ENCODE measurements at places on chromosomes 12 and 14. TPM values are rescaled to one million over a fixed set of nuclear protein-coding genes. Genes with fewer than 3 reads are reported as not detected.

The GPR68 gene
- 1.4 TPM for polyA plus RNA-seq

- H3K4me1 ChIP-seq, result no peaks in the 10 kb centered on the region
- DNase-seq, result no peak
- no peaks in the 10 kb centered on the region for H3K36me3 ChIP-seq
- H3K27ac ChIP-seq, result no peak overlapping the region
- H3K27me3 ChIP-seq, result no peaks in the 10 kb centered on the region
Measured at GRCh38 chr14:66662374-66662773, 154.4 kb downstream of the GPHN start.

The ANG gene
- polyA plus RNA-seq, result 22.2 TPM

- H3K4me3 ChIP-seq, result no peak overlapping the region
- no peaks in the 10 kb centered on the region for H3K36me3 ChIP-seq
- no peak overlapping the region for H3K27ac ChIP-seq
- peaks cover 15% of the 10 kb centered on the region for H3K27me3 ChIP-seq
Measured at GRCh38 chr14:93821051-93821450, 32.8 kb upstream of the PRIMA1 start.

The C14orf39 gene
- not detected for polyA plus RNA-seq

DNA sequence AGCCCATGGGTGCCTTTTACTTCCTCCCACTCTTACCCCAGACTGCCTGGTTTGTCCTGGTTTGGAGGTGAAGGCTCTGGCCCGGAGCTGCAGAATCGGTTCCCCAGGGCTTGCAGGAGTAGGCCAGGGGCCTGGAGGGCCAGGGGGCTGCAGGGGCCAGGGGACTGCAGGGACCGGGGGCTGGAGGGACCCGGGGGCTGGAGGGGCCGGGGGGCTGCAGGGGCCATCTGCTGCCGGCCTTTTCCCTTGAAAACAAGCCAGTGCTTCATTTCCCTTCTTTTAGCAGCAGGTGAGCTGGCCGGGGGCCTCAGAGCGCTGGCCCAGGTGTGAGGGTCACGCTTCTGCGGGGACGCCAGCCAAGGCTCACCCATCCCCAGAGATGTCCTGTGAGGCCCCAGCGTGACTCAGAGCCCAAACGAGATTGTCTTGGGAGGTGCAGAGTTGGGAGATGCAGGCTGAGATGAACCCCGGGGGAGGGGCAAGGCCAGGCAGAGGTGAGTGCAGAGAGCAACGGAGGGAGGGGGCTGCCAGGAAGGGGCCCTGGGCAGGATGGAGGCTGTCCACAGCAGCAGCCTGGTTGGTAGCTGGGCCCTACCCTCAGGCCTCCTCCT lies 154.9 kb downstream of the KIF26A start:
- DNase-seq, result peak; percentile 48
- no peak overlapping the region for H3K4me3 ChIP-seq
- H3K36me3 ChIP-seq, result no peaks in the 10 kb centered on the region
- H3K27ac ChIP-seq, result no peak overlapping the region
- peaks cover 14% of the 10 kb centered on the region for H3K27me3 ChIP-seq
- no peaks in the 10 kb centered on the region for H3K4me1 ChIP-seq

The TMPRSS12 gene
- not detected for polyA plus RNA-seq
